ENCODE measurements at places on chromosomes 13 and 19. TPM values are rescaled to one million over a fixed set of nuclear protein-coding genes. Genes with fewer than 3 reads are reported as not detected.

DNA sequence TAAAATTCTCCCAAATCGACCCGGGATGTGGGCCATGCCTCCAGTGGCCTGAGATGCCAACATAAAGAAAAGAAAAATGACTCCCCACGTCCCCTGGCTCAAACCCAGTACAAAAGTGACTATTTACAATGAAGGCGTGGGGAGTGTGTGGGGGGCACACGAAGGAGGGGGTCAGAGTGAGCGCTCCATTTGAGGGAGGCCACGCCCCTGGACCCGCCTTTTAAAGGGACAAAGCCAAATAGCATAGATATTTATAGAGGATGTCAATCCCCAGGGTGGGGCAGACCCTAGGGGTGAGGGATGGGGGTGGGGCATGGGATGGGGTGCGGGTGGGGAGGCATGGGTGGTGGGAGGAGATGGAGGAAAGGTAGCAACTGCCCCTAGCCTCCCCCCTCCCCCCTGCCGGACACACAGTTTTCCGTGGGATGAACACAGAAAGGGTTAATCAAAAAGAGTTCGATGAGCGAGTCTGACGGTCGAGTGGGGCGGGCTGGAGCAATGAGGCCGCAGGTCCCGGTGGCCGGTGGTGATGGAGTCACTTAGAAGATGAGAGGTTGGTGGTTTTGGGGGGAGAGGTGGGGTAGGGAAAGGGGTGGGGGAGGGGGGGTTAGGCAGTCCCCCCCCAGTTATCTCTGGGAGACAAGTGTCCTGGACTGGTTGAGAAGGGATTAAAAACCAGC is 20.1 kb upstream of the NANOS2 start:
- no peak for DNase-seq

DNA sequence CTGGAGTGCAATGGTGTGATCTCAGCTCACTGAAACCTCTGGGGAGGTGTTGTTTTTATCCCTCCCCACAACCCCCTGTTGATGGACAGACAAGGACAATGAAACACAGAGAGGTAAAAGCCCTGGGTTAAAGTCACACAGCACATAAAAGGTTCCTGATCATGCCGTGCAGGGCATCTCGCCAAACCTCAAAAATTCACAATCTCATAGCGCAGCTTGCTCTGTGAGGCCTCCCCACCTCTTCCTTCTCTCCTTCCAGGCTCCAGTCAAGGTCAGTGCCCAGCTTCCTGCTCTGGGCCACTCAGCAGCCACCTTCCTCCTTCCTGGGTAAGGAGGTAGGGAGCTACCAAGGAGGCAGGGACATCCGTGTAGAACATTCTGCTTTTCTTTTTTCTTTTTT is 2.3 kb downstream of the FUT2 start:
- no peak for DNase-seq

DNA sequence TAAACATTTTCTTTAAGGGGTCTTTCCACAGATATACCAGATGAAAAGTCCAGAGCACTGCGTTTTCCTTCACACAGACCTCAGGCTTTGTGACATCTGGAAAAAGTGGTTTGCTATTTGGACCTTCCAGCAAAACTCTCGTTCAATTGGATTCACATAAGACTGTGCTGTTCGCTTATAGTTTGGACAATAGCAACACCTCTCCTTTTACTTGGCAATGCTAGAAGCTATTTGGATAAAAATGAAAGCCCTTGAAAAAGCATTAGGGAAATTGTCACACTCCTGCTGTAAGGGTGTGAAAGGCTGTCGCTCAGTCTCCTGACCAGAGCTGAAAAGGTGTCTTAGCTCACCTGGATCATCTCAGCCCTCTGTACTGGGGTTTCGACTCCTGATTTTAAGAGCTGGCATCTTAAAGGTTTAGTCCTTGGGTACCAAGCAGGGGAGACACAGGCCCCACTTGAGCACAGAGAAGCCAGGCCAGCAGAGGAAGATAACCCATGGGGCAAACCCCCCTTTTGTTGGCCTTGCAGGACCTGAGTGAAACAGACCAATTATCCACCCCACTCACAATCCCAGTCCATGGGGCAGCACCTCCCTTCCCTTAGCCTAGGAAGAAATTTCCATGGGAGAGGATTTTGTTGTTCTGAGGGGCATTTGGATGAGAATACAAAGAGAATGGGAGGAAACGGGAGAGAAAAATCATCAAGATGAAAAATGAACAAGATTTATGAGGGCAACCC is 257.6 kb downstream of the DLEU7 start:
- DNase-seq, result no peak

- DNase-seq, result no peak
Observed at GRCh38 chr13:84962141-84962750, 837.0 kb downstream of the SLITRK6 start.

DNA sequence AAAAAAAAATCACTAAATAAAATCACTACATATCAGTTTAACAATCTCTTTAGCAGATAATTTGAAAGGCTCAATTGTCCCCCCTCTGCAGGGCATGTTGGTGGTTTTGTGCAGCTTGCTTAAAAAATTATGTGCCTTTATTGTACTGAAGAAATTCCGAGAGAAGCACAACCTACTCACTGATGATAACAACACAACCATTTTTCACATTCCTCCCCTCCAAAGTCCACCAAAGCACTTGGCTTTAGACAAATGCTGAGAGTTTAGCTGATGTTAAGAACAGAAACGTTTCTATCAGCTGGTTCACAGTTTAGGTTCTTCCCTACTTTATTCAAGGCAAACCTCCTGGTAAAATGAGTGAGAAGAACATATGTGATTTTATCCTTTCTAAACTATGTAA is 923 bp downstream of the DOCK9 start:
- DNase-seq, result no peak

DNA sequence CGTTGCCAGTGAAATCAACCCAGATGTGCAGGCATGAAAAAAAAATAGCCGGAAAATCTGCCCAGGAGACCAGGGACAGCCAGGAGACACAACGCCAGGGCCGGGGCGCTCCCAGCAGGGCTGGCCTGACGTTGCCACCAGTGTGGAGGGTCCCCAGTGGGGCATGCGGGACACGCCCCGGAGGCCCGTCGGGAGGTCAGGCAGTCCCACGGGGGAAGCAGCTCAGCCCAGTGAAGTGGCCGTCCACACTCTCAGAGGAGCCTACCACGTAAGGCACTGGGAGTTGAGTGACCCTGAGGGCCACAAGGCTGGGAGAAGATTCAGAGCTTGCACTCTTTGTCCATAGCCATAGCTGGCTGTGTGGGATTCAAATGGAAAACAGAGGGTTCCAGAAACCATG is 53.2 kb upstream of the GAS6 start:
- DNase-seq, result no peak

Gene BCKDHA
- 52.4 TPM for polyA plus RNA-seq

Gene LILRB4
- 35.8 TPM for polyA plus RNA-seq

Gene MISP3
- 0.77 TPM for polyA plus RNA-seq

Gene CBLC
- not detected for polyA plus RNA-seq

Gene RNF17
- polyA plus RNA-seq, result not detected

Gene CD320
- polyA plus RNA-seq, result 2.5 TPM

Gene PLPPR2
- polyA plus RNA-seq, result 45.5 TPM

Data from CD14-positive monocyte (primary cell).